ENCODE measurements at places on chromosomes 11 and 22.

DNA sequence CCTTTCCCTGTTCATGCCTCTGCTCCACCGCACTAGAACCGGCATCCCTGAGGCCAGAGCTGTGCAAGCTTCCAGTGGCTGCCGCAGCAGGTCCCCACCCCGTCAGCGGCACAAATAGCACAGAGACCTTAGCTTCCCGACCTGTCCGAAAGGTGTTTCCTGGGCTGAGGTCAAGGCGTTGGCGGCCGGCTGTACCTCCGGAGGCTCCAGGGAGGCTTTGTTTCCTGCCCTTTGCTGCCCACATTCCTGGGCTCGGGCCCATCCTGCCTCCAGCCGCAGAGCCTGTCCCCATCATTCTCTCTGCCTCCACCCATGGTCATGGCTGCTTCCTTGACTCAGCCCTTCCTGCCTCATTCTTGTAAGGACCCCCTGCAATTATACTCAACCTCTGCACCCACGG is 31.2 kb downstream of the ARHGAP8 start:
- DNase-seq: no peak

DNA sequence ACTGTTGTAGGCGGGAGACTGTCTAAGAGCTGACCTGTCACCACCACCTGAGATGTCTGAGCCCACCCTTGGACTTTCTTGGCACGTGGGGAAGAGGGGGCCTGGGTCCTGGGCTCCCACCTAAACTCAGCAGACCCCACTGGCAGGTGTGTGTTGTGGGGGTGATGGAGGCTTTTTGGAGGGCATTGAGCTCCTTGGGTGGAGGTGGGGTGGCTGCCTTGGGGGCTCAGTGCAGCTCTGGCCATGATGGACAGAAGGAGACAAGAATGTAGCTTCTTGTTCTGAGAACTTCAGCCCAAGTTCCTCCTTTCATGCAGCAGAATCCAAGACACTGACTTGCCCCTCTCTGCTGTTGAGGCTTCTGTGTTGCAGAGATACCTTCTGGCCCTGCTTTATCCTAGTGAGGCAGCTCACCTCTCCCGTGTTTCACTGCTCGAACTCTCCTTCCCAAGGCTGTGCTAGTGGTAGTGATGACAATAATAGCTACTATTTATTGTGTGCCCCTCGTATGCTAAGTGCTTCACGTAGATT is 116.6 kb upstream of the OR4B1 start:
- DNase-seq: no peak

DNA sequence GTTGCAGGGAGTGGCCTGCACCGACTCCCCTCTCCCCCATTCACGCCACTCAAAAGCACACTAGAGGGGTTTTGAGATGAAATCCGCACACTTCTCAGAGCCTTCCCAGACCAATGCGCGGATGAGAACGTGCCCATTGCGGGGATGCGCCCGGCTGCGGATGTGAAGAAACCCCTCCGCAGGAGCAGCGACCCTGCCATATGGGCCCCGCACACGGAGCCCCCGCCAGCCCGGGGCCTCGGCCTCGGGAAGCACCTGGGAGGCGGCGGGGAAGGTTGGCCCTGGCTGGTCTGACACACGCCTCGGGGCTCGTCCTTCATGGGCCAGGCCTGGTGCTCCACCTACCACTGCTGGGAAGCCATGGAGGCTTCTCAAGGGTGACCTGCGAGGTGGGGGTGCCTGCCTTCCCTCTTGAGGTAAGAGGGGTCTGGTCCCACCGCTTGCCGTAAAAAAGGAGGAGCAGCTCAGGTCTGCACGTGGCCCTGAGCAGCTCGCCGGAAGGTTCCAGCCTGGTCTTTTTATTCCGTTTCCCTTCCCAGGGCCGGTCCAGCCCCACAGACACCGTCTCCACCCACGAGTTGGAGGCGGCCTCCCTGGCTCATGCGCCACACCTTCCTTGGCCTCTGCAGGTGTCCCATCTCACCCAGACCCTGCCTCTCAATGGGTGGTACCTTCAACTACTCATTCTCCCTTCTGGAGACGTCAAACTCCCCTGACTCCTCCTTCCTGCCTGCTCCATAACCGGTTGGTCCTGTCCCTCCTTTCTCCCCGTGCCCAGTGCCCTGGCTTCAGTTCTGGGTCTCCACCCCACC is 39.4 kb downstream of the TRMU start:
- no peak for DNase-seq

GRCh38 chr11:17386331-17387084 is 2.0 kb downstream of the KCNJ11 start:
- DNase-seq: peak; percentile 51

DNA sequence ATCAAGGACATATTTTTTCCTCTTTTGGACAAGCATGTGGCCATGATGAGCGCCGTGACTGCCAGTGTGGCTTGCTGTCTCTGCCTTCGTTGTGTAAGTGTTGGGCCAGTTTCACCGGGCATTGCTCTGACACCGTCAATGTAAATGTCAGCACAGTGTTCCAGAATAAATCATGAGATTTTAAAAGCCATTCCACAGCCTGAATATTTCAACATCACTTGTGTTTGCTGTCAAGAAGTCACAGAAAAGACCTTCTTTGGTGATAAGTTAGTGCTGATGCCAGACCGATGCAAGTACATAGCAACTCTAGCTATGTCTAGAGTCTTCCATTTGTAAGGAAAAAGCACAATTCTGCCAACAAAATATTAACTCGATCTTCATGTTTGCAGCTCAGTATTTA is 467.8 kb downstream of the TBC1D22A start:
- no peak for DNase-seq

DNA sequence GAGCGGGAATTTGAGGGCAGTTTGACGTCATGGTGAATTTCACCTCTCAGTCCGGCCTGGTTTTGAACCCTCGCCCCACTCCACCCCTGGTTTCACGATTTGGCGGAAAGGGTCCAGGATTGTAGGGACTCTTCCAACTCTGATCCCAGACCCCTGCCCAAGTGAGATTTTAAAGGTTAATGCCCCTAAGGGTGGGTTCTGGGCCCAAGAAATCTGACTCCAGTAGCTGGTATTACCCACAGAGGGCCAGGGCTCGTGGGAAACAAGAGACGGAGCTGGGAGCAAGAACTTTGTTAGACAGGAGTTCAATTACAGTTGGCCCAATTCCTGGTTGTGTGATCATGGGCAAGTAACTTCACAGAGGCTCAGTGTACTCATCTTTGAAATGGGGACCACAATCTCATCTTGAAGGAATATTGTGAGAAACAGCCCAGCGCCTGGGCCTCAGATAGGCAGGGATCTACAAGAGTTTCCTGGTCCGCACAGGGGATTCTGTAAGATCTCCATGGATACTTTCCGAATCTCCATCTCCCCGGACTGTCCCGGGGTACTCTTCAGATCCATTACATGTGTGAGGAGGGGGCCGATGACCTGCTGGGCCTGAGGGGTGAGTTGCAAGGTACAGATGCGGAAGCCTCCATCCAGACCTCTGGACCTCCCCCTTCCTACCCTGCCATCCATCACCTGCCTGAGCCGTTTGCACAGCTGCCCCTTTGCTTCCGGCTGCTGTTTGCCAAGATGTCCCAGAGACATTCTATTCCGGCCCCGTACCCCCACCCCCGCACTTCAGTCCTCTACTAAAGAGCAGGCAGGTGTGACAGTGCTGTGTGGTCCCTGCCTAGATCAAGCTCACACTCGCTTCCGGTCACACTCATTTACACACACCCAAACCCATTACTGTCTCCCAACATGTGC is 687 bp upstream of the CALCA start:
- no peak for DNase-seq

DNA sequence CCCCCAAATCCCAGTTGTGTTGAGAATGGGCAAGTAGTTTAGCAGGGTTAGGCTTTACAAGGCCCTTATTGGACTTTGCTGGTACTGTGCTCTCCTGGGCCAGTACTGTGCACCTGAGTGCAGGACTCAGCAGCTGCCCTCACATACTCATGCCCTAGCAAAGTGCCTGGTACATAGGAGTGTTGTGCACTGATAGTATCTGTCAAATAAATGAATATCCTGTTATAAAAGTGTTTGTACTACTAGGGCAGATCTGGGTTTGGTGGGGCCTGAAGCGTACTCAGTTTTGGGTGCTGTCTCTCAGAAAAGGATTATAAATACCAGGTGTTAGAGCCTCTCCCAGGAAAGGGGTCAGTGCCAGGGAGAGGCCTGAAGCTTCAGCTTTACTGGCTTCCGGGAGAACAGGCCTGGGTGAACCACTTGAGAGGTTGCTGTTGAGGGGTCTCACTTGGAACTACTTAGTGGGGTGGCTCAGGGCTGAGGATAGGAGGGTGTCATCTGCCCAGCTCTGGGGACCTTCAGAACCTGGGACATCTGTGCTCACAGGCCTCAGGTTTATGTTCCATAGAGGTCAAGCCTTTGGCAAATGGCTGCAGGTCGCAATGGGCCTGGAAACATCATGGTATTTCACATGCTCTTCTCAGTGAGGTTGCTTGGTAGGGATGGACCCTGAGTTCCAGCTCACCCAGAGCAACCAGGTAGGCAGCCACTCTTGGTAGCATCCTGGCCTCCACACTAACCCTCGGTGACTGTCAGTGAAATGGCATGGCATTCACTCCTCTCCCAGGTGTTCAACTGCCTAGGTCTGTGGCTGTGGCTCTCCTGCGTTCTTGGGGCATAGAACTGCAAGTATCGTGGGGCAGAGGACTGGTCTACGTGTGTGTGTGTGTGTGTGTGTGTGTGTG is 106.1 kb downstream of the ZBTB16 start:
- DNase-seq: no peak

DNA sequence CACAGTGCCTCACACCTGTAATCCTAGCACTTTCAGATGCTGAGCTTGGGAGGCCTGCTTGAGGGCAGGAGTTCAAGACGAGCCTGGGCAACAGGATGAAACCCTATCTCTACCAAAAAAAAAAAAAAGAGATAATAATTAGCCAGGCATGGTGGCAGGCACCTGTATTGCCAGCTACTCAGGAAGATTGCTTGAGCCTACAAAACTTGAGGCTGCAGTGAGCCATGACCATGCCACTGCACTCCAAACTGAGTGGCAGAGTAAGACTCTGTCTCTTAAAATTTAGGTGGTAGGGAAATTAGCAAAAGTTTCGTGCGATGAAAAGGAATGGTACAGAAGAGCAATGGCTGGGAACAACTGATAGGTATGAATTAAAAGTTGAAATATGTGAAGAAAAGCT is 18.0 kb downstream of the ST13 start:
- no peak for DNase-seq

DNA sequence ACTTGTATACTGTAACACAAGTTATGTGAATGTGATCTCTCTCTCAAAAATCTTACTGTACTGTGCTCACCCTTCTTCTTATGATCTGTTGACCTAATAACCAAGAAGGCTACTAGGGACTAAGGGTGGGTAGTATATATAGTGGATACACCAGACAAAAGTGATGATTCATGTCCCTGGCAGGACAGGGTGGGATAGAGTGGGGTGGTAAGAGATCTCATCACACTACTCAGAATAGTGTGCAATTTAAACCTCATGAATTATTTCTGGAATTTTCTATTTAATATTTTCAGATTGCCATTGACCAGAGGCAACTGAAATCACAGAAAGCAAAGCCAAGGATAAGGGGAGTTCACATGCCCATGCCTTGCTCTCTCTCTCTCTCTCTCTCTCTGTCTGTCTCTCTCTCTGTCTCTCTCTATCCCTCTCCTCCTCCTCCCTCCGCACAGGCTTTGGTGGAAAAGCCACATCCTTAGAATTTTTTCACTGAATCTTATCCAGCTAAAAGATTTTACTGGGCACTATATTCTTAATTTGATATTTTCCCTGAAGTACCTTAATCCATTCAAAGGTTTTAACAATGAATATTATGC is 12.0 kb upstream of the STK33 start:
- DNase-seq: no peak

DNA sequence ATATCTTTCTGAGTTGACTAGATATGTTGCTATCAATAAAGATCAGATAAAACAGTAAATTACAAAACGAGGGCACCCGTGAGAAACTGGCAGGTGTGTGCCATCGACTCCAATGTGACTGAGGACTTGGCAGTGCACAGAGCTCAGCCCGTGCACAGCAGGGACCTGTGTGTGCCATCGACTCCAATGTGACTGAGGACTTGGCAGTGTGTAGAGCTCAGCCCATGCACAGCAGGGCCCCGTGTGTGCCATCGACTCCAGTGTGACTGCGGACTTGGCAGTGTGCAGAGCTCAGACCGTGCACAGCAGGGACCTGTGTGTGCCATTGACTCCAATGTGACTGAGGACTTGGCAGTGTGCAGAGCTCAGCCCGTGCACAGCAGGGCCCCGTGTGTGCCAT is 347.2 kb upstream of the B3GAT1 start:
- DNase-seq: no peak

DNA sequence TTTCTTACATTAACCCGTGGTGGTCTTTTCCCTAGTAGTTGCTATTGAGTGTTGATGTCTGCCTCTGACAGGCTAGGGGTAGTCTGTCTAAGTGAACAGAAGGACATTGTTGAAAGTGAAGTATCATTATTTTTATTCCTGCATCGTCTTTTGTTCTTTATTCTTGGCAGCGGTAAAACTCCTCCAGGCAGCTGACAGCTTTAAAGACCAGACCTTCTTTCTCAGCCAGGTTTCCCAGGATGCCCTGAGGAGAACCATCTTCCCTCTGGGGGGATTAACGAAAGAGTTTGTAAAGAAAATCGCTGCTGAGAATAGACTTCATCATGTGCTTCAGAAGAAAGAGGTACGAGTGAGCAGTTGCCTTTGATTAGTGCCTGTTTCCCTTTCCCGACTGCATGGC is 14.6 kb downstream of the TRMU start:
- no peak for DNase-seq

- no peak for DNase-seq
These were observed 94.9 kb downstream of the PRR5L start for GRCh38 chr11:36390963-36391471.

GRCh38 chr11:107504981-107505380 is 47.4 kb upstream of the CWF19L2 start:
- DNase-seq: no peak

DNA sequence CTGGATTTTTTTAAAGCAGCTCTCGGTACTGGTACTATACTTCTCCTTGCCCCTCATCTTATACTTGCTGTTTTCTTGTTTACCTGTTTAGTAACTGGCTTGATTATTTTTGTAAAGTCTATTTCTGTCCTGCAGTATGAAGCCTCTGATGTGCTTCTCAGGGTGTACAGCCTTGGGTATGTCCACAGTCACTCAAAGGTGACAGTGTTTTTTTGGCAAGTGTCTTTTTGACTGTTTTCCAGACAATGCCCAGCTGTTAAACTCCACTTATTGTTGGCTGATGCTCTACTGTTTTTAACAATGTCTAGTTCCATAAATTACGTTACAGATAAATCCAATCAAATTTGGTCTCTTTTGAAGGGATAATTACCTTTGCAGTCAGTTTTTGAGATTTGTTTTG is 475.2 kb downstream of the JRKL start:
- no peak for DNase-seq

DNA sequence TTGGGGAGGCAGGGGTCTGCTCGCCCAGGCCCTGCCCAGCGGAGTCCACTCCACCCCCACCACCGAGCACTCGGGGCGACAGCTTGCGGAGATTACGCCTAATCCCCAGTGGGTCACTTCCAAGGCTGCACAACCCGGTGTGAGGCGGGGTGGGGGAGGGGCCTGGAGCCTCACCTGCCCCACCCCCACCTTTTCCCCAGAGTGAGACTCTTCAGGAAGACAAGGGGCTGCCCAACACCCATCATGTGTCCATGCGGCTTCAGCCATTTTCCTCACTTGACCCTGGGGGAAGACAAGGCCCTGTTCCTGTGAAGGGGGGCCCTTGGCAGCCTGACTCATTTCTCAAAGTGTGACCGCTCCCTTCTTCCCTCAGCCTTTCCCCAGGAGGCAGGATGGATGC is 12.5 kb downstream of the SYNGR1 start:
- no peak for DNase-seq

GRCh38 chr22:40346185-40347118 is at the start of gene ADSL:
Gene ADSL (plus strand): TSS chr22:40346500. CDS start chr22:40346559, 59 bp downstream.
- DNase-seq: peak; percentile 88

All from stimulated activated CD4-positive, alpha-beta T cell treated with anti-CD3 and anti-CD28 coated beads, Interleukin-4, amount 100 ng/mL, for 1 hour (primary cell).